Lower lobe of right lung (tissue), 2 donors: ENCODE measurements at places on chromosomes 2 and 18. TPM values are rescaled to one million over a fixed set of nuclear protein-coding genes. Genes with fewer than 3 reads are reported as not detected.

The LDLRAD4 gene
- 24.6 TPM for total RNA-seq

The CCDC85A gene
- total RNA-seq: 17.0 TPM

The RESP18 gene
- not detected for total RNA-seq

The CRYGC gene
- not detected for total RNA-seq

GRCh38 chr2:46651363-46652099 is 172.2 kb downstream of the TMEM247 start:
- no peaks in the 10 kb centered on the region for H3K27me3 ChIP-seq
- H3K36me3 ChIP-seq: no peaks in the 10 kb centered on the region
- DNase-seq: no peak
- peaks cover 13% of the 10 kb centered on the region for H3K4me1 ChIP-seq

GRCh38 chr2:181072486-181073235 is 92.3 kb downstream of the UBE2E3 start:
- no peaks in the 10 kb centered on the region for H3K4me1 ChIP-seq
- H3K27me3 ChIP-seq: no peaks in the 10 kb centered on the region
- H3K27ac ChIP-seq: no peak overlapping the region
- DNase-seq: no peak
- no peak overlapping the region for H3K4me3 ChIP-seq

DNA sequence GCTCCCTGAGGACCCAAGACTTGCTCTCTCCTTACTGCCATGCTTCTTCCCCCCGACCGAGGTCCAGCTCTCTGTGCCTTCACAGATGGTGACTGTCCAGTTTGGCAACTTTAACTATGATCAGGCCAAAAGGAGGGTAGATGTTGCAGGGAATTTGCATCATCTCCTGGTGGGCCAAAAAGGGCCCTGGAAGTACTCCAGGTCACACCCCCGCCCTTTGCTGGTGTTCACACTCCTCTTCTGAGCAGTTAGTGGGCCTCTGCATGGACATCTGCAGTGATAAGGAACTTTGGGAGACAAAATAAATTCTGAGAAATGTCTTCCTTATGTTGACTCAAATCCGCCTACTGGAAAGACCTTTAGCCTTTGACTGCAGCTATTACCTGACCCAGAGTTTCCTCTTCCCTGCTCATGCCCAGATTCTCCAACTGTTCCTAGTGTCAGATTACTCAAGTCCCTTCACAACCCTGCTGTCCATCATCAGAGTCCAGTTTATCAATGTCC is 234.4 kb downstream of the LOXHD1 start:
- no peak for DNase-seq
- no peaks in the 10 kb centered on the region for H3K4me1 ChIP-seq
- H3K36me3 ChIP-seq: no peaks in the 10 kb centered on the region
- no peak overlapping the region for H3K27ac ChIP-seq
- no peaks in the 10 kb centered on the region for H3K27me3 ChIP-seq
